NCI-H187 treated with DMSO at 0.1 percent for 48 hours (cell line): ENCODE measurements at places on chromosomes 12 and 14.

DNA sequence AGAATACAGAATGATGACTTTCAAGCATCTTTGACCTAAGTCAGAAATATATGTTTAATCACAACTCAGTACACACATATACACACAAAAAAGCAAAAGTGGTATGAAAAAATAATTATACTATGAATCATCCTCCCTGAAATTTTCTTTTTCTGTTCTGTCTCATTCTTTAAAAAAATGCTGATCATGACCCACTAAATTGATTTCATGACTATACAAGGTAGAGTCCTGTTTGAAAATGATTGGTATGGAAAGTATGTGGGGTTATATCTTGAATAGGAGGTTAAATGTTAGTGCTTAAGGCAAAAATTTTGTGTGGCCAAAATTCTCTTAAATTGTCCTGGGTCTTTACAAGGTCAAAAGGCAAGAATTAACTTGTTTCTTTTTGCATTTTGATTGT, 80.4 kb downstream of the SUDS3 start:
- no peak for DNase-seq

GRCh38 chr14:90140956-90141316, 79.1 kb downstream of the KCNK13 start:
- no peak for DNase-seq

GRCh38 chr14:103621860-103622259, 7.2 kb upstream of the KLC1 start:
- no peak for DNase-seq

DNA sequence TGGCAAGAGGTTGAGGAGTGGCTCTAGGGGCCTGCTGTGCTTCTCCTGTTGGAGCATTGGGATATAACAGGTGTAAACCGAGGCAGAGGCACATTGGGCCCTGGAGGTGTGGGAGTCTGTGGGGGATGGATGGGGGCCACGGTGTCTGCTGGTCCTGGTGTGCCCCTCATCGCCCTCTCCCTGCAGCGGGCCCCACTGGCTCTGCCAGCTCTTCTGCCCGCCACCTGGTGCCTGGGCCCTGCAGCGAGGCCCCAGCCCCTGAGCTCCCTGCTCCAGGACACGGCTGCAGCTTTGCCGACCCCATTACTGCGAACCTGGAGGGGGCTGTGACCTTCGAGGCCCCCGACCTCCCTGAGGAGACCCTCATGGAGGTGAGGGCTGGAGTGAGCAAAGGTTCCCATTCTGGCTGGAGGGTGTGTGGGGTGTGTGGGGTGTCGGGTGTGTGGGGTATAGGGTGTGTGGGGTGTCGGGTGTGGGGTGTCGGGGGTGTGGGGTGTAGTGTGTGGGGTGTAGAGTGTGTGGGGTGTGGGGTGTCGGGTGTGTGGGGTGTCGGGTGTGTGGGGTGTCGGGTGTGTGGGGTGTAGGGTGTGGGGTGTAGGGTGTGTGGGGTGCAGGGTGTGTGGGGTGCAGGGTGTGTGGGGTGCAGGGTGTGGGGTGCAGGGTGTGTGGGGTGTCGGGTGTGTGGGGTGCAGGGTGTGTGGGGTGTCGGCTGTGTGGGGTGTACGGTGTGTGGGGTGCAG, 10.6 kb upstream of the PUS1 start:
- DNase-seq, result no peak

GRCh38 chr14:105331575-105332349, 17.2 kb downstream of the PACS2 start:
- no peak for DNase-seq

DNA sequence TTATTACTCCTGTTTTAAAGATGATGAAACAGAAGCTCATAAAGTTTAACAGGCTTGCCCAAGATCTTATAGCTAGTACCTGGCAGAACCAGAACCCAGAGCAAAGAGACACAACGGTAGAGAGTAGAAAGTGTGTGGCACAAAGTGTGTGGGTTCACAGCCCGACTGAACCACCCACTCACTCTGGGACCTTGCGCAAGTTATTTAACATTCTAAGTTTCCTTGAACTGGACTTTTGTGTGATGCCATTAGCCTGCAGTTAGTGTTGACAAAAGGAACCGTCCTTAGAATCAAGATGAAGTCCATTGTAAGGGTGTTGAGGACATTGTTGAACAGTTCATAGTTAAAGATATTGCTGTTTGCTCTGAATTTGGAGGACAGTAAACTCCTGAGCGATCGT, 29.9 kb upstream of the RIC8B start:
- DNase-seq, result no peak

DNA sequence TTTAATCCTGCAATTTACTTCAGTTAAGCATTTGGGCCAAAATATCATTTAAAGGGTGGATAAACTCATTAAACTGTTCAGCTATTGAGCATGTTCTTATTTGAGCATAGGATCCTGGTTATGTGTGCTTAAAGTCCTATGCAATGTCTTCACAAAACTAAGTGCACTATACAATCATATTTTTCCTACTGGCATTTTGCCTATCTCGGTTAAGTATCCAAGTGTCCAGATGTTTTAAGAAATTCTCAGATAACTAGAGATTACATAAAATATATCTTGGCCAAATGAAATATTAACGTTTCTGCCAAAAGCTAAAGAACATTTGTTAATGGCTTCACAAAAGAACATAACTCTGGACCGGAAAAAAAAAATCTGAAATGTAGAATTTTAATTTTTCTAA, 250.8 kb upstream of the LRFN5 start:
- DNase-seq, result no peak
